ENCODE measurements at places on chromosomes 7 and 10.

DNA sequence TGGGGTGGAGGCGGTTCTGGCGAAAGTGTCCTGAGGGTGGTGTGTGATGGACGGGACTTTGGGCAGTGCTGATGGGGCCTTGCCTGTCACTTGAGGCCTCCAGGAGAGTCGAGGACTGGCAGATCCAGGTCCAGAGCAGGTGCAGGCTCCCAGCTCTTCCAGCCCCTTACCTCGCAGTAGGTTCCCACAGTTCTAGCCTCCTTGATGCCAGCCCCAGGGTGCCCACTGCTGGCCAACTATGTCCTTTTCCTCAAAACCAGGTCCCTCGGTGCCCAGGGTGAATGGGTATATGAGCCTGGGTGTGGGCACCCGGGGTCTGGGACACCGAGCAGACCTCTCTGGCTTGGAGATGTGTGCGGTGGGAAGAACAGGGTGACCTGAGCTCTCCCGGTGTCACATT lies 8.3 kb downstream of the FAM20C start:
- DNase-seq, result no peak

GRCh38 chr7:128874140-128875031 lies 11.7 kb downstream of the ATP6V1F start:
- no peak for DNase-seq

DNA sequence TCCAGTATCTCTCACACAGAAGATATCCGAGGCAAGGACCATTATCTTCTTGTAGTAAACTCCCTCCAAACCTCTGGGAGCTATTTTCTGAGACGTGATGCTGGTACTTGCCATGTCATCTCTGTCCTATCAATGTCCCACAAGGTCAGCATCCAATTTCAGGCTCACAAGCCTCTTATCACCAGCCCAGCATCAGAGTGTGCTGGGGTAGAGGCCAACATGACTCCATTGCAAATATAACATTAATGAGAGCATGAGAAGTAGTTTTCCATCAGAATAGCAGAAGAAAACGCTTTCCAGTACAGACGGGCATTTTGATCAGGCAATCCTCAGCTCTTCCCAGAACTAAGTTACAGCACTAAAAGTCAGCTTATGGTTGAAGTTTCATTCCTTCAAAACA lies 5.6 kb downstream of the MORN4 start:
- DNase-seq, result no peak

- DNase-seq, result no peak
Observed at GRCh38 chr10:48590945-48591344, 13.9 kb downstream of the ARHGAP22 start.

DNA sequence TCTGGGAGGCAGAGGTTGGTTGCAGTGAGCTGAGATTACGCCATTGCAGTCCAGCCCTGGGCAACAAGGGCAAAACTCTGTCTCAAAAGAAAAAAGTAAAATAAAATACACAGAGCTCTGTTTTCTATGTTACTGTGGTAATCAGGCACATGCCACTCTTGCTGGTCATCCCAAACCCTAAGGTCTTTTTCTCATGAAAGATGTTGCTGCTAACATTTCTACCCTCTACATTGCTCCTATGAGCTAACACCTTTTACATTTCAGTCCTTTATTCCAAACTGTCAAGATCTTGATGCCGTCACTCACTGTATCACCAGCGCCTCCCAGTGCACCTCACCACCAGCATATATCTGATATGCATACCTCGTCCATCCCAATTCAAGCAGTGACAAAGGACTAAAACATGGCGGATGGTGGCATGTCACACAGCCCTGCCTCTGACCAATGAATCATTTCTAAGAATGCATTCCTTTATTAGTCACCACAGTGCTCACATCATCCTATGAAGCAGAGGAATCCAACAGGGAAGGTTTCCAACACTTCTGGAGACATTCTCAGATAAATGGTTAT lies 4.3 kb downstream of the DAGLB start:
- DNase-seq, result peak; percentile 64

DNA sequence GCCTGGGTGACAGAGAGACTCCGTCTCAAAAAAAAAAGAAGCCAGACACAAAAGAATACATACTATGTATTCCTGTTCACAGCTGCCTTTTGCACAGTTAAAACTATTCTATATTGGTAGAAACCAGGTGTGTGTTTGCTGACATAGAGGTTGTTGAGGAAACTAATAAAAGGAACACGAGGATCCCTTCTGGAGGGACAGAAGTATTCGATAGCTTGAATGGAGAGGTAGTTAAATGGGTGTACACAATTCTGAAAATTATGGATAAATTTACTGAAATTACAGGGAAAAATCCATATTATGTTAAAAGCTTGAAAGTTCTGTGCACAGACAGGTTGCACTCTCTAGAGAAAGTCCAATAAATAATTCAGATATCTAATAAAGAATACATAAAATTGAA lies 71.5 kb downstream of the CUBN start:
- DNase-seq, result no peak

DNA sequence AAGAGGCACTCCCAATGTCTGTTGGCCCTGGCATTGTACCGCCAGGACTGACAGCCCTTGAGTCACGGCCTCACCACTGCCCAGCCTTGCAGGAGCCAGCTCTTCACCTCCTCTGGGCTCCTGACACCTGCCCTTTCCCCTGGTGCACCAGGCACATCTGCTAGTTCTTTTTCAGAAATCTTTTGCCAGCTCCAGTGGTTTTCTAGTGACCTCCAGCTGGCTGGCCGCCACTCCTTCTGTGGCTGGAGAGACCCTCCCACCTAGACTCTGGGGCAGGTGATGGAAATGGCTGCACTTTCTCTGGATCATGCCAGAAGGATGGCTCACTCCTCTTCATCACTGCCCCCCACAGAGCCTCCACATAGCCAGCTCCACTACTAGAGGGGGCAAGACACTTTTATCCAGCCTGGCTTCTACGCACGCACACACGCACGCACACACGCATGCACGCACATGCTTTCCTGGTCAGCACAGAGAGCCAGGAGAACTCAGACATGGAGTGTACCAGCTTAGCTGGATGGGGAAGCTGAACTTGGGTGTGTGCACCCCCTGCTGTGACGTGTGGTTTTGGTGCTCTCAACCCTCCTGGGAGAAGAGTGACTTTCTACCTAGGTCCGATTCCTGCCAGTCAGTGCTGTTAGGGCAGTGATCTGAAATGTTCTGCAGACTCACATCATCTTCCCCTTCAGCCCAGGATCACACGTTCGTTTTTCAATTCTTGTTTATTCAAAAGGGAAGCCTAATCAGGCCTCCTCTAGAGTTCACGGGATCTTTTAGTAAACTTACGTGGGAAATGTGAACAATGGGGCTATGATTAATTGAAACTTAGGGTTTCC lies 222.0 kb downstream of the PRPF18 start:
- no peak for DNase-seq

GRCh38 chr7:150876817-150877526 lies 24.7 kb downstream of the AOC1 start:
- peak; percentile 91 for DNase-seq

DNA sequence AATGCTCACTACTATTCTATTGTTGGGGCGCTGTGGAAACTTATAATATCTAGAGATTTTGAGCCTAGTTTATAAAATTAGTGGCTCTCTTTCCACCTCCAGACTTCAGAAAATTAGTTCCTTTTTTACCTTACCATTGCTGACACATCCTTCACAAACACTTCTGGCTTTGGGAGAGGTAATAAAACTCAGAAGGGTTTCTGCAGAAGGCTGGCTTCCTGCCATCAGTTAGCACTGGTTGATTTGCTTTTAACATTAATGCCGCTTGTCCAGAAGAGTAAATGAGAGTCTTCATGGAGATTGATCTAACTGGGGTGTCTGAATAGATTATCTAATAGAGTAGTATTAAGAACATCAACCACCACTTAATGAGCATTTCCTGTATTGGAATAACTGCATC lies 20.3 kb downstream of the ACSM6 start:
- no peak for DNase-seq

- DNase-seq, result no peak
Observed at GRCh38 chr10:80537086-80537735, 491 bp upstream of the SH2D4B start.

- no peak for DNase-seq
Observed at GRCh38 chr10:102608487-102608886, 35.8 kb upstream of the TRIM8 start.

DNA sequence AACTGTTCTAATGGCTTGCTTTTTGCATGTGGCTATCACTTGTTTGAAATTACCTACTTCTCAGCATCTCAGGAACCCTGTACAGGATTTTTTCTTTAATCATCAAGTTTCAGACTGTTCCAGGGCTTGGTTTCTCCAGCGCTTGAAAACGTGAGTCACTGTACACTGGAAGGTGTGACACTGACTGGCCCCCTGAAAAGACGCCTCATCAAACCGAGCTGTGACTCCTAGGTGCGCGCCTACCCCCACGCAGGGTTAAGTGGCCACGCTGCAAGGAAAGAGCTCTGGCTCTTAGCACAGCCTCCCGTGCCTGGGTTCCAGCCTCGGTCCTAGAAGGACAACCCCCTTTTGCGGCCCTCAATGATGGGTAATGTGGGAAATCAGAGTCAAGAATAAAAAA lies 81.0 kb downstream of the EBF3 start:
- DNase-seq, result no peak

GRCh38 chr10:125797994-125798662 lies 22.5 kb upstream of the MMP21 start:
- no peak for DNase-seq

GRCh38 chr10:122492006-122492405 lies 30.7 kb downstream of the HTRA1 start:
- no peak for DNase-seq

DNA sequence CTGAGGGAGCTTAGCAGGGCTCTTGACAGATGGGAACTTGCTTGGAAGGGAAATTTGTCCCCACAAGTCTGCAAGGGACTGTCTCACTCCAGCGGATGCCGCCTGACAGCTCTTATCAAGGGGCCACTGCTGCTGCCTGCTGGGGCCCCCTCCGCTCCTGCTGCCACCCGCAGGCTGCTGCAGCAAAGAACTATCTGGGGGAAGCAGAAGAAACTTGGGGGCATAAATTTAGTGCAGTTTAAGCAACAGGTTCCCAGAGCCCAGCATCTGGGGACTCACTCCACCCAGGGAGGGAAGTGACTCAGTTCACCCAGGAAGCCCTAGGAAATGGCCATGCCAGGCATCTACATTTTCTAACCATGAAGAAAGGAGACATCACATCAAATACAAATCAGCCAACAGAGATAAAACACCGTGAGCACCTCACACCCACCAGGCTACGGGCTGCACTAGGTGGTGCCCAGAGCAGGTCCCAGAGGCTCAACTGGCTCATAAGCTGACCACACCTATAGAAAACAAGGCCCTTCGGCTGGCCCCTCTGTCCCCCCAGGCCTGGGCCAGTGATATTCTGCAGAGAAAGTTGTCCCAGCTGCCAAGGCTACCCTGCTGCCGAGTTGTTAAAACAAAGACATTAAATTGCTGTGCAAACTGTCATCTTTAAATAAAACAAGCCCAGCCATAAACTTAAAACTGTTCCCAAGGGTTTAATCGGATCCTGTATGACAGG lies 3.7 kb downstream of the RGS10 start:
- no peak for DNase-seq

GRCh38 chr10:133068111-133069032 lies 19.4 kb upstream of the ADGRA1 start:
- DNase-seq, result no peak

DNA sequence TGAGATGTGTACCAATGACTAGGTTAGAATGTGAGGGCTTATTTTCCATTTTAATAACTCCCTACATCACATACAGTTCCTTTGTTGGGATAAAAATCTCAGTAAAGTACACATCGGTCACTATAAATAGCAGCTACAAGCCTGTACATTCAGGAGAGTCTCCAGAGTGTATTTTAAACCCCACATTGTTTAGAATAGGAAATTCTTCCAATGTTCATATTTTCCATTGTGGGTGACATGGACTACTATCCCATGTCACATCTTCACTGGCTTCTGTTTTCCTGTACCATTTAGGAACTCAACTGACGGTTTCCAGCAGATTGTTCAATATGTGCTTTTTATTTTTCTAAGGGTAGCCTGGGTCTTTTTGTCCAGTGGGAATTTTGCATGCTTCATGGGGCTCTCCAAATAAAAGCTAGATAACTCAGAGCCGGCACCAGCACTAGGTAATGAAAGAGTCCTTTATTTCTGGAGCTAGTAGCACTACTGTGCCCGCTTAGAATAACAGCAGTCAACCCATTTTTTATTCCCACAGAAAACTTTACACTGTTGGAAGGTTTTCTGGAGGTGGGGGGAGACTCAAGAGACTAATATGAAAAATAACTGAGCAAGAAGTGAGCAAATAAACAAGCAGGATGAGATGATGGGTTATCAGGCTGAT lies 100.5 kb downstream of the CALD1 start:
- DNase-seq, result no peak

DNA sequence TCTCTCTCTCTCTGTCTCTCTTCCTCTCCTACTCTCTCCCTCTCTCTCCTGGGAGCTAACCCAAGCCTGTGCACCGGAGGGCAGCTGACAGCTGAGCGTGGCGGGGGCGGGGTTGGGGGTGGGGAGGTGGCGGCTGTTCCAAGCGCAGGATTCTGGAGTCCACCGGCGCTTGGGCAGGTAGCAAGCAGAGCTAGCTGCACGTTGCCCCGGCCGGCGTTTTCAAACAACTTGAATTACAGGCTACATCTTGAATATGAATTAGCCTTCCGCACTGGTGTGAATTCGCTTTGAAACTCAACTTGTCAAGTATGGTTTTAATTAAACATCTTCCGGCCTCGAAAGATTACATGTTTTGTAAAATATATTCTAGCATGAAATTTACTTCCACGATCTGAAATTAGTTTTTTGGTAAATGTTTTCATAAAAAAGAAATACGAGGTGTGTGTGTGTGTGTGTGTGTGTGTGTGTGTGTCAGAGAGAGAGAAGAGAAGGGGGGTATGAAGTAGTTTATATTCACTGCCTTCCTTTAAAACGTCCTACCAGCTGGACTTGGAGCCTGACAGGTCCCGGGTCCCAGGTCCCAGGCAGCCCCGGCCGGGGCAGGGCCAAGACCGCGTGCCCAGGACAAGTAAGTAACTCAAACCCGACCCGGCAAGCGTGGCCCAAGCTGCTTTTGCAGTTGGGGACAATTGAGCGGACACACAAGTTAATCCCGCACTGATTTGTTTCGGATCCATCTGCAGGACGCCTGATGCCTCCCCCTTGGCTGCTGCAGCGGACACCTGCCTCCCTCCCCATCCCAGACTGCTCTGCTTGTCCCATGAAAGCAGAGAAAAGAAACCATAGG lies 9.0 kb upstream of the DLX6 start:
- no peak for DNase-seq

- DNase-seq, result no peak
Observed at GRCh38 chr7:128176696-128177095, 64.4 kb upstream of the LEP start.

DNA sequence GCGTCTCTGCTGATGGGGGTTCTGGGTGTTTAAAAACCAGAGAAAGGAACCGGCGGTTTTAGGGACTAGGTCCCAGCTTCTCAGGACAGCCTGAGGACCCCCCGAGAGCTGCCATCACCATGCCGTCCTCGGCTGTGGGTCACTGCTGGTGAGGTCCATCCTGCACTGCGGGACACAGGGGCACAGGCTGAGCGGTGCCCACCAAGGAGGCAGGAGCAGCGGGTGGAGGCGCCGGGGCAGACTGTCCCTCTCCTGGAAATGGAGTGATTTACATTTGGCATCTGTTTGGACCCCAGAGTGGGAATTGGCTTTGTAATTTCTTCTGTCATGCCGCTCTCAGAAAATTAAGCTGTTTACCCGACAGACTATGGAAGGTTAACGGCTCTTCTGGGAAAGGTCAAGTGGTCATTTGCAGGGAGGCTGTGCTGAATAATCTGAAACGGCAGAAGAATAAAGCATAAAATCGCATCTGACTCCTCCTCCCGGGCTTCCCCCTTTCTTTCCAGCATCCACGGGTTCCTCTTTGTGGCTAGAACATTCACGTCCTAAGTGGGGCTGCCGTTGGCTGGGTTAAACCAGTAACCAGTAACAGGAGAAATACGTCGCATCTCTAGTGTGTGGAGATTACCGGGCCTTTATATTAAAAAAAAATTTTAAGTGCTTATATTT lies 31.7 kb downstream of the LHPP start:
- DNase-seq, result no peak

Measured in retinal pigment epithelial cell (primary cell).